H9 (cell line): ENCODE measurements at places on chromosomes 2 and 18. TPM values are rescaled to one million over a fixed set of nuclear protein-coding genes. Genes with fewer than 3 reads are reported as not detected.

The DSG4 gene
- total RNA-seq, result not detected in 2 replicates

The UGT1A10 gene
- total RNA-seq, result not detected in 2 replicates

The KRTCAP3 gene
- total RNA-seq, result 49.9 and 57.3 TPM in 2 replicates

The PROM2 gene
- total RNA-seq, result 3.1 and 4.0 TPM in 2 replicates

The SP140 gene
- 0.31 and 0.70 TPM in 2 replicates for total RNA-seq

The TMEM169 gene
- 0.97 and 1.0 TPM in 2 replicates for total RNA-seq

The NAT8 gene
- total RNA-seq, result not detected in 2 replicates

The ZAP70 gene
- total RNA-seq, result 0.22 and 0.24 TPM in 2 replicates

The ADD2 gene
- total RNA-seq, result 124 TPM in 2 replicates

The CRYGC gene
- total RNA-seq, result not detected in 2 replicates

The CUL3 gene
- 108 and 114 TPM in 2 replicates for total RNA-seq

The LRRTM4 gene
- 11.0 and 12.0 TPM in 2 replicates for total RNA-seq

The NCKAP5 gene
- total RNA-seq, result 0.26 and 0.55 TPM in 2 replicates

The ARMC9 gene
- 33.8 and 37.6 TPM in 2 replicates for total RNA-seq

The RTP5 gene
- total RNA-seq, result not detected in 2 replicates

The CPO gene
- total RNA-seq, result 0.66 and 0.68 TPM in 2 replicates

The C2orf66 gene
- total RNA-seq, result not detected in 2 replicates

The ALK gene
- total RNA-seq, result not detected in 2 replicates

The OR6B2 gene
- total RNA-seq, result not detected in 2 replicates

The SALL3 gene
- 51.1 and 52.4 TPM in 2 replicates for total RNA-seq

The ZNF385B gene
- total RNA-seq, result 2.1 and 3.0 TPM in 2 replicates

The LOXHD1 gene
- total RNA-seq, result 0.07 and 0.11 TPM in 2 replicates

The OSR1 gene
- 0.24 and 0.35 TPM in 2 replicates for total RNA-seq

The IL1R1 gene
- total RNA-seq, result 0.39 and 0.46 TPM in 2 replicates

The TFPI gene
- 5.7 and 5.8 TPM in 2 replicates for total RNA-seq

The ANTXR1 gene
- 37.3 and 39.5 TPM in 2 replicates for total RNA-seq

The COL6A3 gene
- 0.66 and 0.81 TPM in 2 replicates for total RNA-seq

The SLC9A4 gene
- total RNA-seq, result not detected in 2 replicates

The ABCG8 gene
- not detected in 2 replicates for total RNA-seq

The LYG2 gene
- total RNA-seq, result 0.29 TPM in 1 of 2 replicates, not detected in the other

The AQP4 gene
- total RNA-seq, result 0.31 and 0.42 TPM in 2 replicates

The C2orf74 gene
- total RNA-seq, result 8.0 and 8.5 TPM in 2 replicates

The SANBR gene
- 8.9 and 10.1 TPM in 2 replicates for total RNA-seq

The LRATD1 gene
- total RNA-seq, result 0.31 and 0.39 TPM in 2 replicates

The CIDEA gene
- total RNA-seq, result not detected in 2 replicates

The TCF23 gene
- total RNA-seq, result not detected in 2 replicates

The DAPL1 gene
- not detected in 2 replicates for total RNA-seq

The CCBE1 gene
- total RNA-seq, result 0.39 and 0.46 TPM in 2 replicates

The SESTD1 gene
- 43.6 and 44.4 TPM in 2 replicates for total RNA-seq

The CDH20 gene
- total RNA-seq, result not detected in 2 replicates

The TRIM54 gene
- 4.6 and 5.0 TPM in 2 replicates for total RNA-seq

The RAB17 gene
- 25.9 and 31.9 TPM in 2 replicates for total RNA-seq

The PAX8 gene
- total RNA-seq, result not detected in 2 replicates

The CYP26B1 gene
- total RNA-seq, result 0.20 and 0.22 TPM in 2 replicates

The PSMA8 gene
- not detected in 2 replicates for total RNA-seq

The RFTN2 gene
- total RNA-seq, result 0.11 and 0.28 TPM in 2 replicates

The ERBB4 gene
- 0.04 and 0.22 TPM in 2 replicates for total RNA-seq

The ZC3H6 gene
- total RNA-seq, result 3.5 and 4.8 TPM in 2 replicates

The LDLRAD4 gene
- 1.8 and 3.9 TPM in 2 replicates for total RNA-seq

The TUBA3E gene
- total RNA-seq, result 0.13 and 0.26 TPM in 2 replicates

The HOXD11 gene
- total RNA-seq, result not detected in 2 replicates

The FBLN7 gene
- total RNA-seq, result 1.3 and 1.4 TPM in 2 replicates

The CLIP4 gene
- 0.66 and 0.77 TPM in 2 replicates for total RNA-seq

The SCN2A gene
- total RNA-seq, result 0.24 and 0.46 TPM in 2 replicates

The KCNG2 gene
- total RNA-seq, result 0.15 TPM in 1 of 2 replicates, not detected in the other
